ENCODE measurements at places on chromosomes 1 and 21.

DNA sequence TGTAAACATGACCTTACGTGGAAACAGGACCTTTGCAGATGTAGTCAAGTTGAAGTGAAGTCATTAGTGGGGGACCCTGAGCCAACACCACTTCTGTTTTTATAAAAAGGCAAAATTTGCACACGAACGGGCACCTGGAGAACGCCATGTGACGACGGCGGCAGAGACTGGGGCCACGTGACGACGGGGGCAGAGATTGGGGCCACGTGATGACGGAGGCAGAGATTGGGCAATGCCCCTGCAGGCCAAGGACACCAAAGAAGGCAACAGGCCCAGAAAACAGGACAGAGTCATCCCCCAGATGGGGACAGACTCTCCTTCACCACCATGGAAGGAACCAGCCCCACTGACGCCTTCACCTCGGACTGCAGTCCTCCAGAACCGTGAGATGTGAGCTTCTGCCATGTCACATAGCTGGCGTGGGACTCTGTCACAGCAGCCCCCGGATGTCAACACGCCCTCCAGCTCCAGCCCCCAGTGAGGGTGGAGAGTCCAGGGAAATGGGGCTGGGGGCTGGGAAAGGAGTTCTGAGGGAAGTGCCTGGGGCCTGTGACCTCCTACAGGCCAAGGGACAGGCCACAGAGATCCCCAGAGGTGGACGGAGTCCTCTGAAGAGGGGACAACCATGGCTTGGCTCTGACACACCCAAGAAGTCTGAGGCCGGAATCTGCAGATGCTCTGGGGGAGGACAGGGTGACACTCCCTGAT, 4.0 kb downstream of the KRTAP12-4 start:
- no peak overlapping the region for H3K27ac ChIP-seq
- peaks cover 16% of the 10 kb centered on the region for H3K4me1 ChIP-seq
- no peaks in the 10 kb centered on the region for H3K27me3 ChIP-seq
- no peak overlapping the region for H3K4me3 ChIP-seq

GRCh38 chr1:53617851-53618499, 121.0 kb downstream of the GLIS1 start:
- H3K27ac ChIP-seq: no peak overlapping the region
- no peaks in the 10 kb centered on the region for H3K4me1 ChIP-seq
- peaks cover 2% of the 10 kb centered on the region for H3K27me3 ChIP-seq
- no peak for DNase-seq

- peaks cover 26% of the 10 kb centered on the region for H3K27me3 ChIP-seq
- peak overlapping the region; percentile 72 for H3K27ac ChIP-seq
- H3K4me1 ChIP-seq: peaks cover 23% of the 10 kb centered on the region
- H3K4me3 ChIP-seq: peak overlapping the region; percentile 60
- DNase-seq: peak; percentile 71
Measured at GRCh38 chr1:145720878-145721671, 1.8 kb downstream of the CD160 start.

- no peak overlapping the region for H3K4me3 ChIP-seq
- no peak for DNase-seq
- H3K36me3 ChIP-seq: no peaks in the 10 kb centered on the region
- no peaks in the 10 kb centered on the region for H3K27me3 ChIP-seq
Measured at GRCh38 chr1:208782186-208782585, 538.0 kb upstream of the PLXNA2 start.

DNA sequence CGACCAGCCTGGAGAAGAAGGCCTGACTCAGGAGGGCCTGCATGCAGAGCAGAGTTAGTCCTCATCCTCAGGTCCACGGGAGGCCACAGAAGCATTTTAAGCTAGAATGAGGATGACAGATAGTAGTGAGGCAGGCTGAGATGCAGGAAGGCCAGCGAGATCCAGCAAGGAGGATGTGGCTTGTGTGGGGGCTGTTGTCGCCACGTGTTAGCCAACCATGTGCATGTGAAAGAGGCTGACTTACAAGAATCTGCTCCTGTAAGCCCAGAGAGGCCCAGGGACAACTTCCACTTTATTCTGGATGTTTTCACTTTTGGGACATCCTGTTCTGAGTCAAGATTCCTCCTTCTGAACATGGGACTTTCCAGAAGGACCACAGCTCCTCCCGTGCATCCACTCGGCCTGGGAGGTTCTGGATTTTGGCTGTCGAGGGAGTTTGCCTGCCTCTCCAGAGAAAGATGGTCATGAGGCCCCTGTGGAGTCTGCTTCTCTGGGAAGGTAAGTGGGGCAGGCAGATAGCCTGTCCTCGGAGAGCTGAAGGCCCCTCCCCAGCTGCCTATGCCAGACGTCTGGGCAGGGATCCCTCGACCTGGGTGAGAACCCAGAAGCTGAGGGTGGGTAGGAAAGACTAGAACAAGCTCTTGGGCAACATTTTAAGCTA, at the start of gene SLAMF8:
SLAMF8 (plus strand) TSS at position 433 of the 661 bp plus-strand sequence; CDS start at position 459, 26 bp downstream.
- peaks cover 22% of the 10 kb centered on the region for H3K36me3 ChIP-seq
- peak within 1 kb of the TSS; percentile 14 for H3K4me3 ChIP-seq
- H3K27me3 ChIP-seq: peaks cover 38% of the 10 kb centered on the region
- peak within 1 kb of the TSS; percentile 75 for H3K27ac ChIP-seq

DNA sequence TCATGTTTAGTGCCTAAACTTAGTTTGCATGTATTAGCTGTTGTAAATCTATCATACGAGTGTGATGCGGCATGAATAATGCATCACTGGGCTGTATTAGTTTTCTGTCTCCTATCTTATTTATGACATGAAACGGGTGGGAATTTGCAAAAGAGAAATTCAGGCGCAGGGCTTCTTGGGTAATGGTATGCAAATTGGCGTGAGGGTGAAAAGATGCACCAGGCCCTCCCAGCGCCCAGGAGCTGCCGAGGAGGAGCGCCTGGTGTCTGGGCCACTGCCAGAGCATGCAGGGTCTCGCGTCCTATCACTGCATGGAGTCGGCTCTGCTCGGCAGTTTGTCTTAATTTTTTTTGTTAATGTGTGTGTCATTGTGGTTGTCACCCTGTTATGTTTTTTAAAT, 82.9 kb upstream of the ACTL8 start:
- H3K36me3 ChIP-seq: no peaks in the 10 kb centered on the region
- H3K27me3 ChIP-seq: no peaks in the 10 kb centered on the region
- no peak for DNase-seq

DNA sequence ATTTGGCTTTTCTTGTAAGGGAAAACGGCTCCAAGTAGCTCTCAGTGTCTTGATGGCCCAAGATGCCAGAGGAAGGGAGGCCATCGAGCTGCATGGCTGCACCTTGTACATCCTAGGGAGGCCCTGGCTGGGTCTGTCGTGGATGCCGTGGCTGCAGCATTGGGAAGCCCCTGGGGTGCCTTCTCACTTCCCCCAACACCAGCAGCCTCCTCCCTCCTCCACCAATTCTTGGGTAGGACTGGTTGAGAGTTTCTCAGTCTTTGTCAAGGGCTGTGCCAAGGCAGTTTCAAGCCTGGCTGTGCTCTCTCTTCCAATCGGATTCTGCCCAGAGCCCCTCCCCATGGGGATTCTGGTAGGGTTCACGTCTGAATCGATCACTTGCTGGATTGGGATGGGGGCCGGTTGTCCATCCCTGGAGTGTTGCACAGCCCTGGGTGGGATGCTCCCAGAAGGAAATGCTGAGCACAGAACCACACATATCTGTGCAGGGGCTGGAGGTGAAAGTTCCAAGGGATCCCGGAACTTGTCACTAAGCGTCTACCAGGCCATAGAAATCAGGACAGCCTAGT, 14.0 kb upstream of the SPSB1 start:
- H3K36me3 ChIP-seq: peaks cover 10% of the 10 kb centered on the region
- no peak overlapping the region for H3K27ac ChIP-seq
- DNase-seq: no peak
- peaks cover 59% of the 10 kb centered on the region for H3K4me1 ChIP-seq
- H3K27me3 ChIP-seq: peaks cover 4% of the 10 kb centered on the region

DNA sequence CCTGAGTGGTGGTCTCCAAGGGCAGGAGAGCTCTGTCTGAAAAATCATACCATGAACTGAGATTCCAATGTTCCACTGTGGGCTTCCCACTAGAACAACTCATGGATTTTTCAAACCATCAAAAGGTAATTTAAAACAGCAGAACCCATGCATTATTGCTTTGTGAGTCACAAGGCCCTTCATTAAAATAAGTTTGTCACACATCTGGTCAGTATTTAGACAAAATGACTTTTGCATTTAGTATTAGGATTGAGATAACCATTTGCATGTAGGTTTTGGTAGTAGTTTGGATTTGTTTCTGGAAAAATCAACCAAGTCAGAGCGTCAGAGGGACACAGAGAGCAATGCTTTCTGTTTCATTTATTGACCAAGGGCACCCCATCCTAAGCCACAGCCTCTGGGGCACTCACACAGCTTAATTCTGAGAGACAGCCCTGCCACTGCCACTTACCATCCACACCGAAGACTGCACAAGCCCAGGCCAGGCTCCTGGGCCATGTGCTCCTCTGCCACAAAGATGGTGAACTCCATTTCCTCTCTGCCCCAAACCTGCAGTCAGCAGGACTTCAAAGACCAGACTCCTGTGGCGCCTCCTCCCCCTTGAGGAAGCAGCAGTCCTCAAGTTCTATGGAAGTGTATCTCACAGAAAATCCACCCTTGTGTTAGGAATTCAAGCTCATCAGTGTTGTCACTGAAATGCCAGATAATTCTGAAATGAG, 132.6 kb upstream of the DUSP10 start:
- H3K4me3 ChIP-seq: no peak overlapping the region
- H3K4me1 ChIP-seq: peaks cover 8% of the 10 kb centered on the region
- H3K36me3 ChIP-seq: no peaks in the 10 kb centered on the region

DNA sequence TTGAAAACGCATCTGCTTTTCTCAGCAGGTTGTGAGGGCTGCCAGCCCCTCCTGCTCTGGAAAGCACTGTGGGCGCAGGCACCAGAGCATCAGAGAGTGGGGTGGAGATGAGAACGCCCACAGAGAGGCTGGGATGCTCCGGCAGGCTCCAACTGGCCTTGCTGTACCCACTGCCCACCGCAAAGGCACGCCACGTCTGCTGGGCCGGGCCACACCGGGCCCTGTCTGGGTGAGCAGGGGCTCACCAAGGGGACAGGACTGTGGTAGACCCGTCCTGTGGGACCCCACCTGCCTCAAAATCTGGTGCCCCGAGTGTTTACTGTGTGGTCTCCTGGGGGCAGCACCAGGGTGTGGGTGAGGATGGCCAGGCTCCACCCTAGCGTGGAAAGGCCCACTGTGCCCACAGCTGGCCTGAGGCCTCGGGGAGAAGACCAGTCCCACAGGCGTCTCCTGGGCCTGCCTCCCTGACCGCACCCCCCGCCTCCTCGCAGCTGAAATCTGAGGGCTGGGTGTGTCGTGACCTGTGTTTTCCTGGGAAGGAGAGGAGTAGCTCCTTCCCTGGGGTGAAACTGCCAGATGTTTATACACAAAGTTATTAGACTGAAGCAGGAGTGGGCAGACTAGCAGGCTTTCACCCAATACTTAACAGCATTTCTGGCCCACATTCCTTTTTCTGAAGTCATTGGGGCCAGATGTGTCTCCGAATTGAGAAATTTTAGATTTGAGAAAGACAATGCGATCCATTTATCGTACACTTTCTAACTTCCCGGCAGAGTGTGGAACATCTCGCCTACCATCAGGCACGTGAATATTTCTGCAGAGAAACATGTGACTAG, 53.8 kb downstream of the STUM start:
- H3K4me3 ChIP-seq: no peak overlapping the region
- H3K27me3 ChIP-seq: peaks cover 11% of the 10 kb centered on the region
- no peaks in the 10 kb centered on the region for H3K36me3 ChIP-seq
- peaks cover 2% of the 10 kb centered on the region for H3K4me1 ChIP-seq

DNA sequence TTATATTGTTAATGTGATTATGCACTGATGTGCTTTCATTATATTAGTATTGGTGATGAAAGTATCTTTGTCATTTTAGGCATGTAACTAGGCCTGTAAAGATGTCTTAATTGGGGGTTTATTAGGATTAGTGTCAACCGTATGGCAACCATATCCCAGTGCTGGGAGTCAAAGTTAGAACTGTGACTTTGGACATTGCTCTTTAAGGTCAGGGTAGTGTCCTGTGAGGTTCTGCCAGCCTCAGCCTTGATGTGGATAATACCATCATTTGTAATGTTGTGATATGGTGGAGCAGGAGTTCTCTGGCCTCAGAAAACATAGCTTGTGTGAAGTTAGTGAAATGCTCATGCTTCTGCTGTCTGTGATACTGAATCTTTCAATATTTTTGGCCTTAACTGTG, 59.4 kb downstream of the LAMC1 start:
- H3K27ac ChIP-seq: no peak overlapping the region
- no peaks in the 10 kb centered on the region for H3K36me3 ChIP-seq
- H3K4me1 ChIP-seq: no peaks in the 10 kb centered on the region
- peaks cover 10% of the 10 kb centered on the region for H3K27me3 ChIP-seq
- no peak overlapping the region for H3K4me3 ChIP-seq

DNA sequence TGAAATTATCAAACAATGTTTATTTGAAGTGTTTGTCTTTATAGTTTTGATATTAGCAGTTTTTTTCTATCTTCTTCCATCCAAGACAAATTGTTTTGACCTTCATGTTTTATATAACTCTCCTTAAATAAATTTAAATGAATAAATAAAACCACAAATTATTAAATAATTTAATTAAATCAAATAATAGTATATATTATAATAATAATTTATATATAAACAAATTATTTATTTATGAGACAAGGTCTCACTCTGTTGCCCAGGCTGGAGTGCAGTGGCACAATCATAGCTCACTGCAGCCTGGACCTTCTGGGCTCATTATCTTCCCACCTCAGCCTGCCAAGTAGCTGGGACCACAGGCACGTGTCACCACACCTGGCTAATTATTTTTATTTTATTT, 12.4 kb upstream of the PWP2 start:
- H3K4me1 ChIP-seq: peaks cover 10% of the 10 kb centered on the region
- H3K4me3 ChIP-seq: no peak overlapping the region
- H3K27ac ChIP-seq: no peak overlapping the region
- no peak for DNase-seq
- H3K36me3 ChIP-seq: peaks cover 28% of the 10 kb centered on the region

DNA sequence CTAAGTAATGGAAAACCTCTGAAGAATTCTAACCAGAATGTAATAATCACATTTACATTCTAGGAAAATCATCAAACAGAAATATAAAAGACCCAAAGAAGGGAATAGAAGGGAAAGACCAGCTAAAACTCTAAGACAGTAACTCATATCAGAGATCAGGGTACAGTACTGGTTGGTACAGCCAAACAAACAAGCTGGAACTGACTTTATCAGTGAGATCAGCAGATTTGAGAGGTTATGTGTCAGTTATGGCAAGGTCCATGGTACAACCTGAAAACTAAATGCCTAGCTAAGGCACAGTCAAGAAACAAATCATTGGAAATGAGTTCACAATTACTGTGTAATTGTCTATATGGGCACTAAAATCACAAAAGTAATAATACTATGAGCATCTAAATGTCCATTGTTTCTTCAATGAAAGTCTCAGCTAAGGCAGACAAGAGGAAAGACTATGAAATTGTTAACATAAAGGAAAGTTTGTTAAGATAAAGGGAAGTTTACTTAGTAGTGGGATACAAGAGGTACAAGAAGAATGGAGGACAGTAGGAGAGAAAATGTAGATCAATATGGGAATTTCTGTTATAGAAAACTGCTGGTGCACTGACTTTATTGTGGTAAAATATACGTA, 75.8 kb downstream of the TRIM33 start:
- no peak for DNase-seq
- H3K4me3 ChIP-seq: no peak overlapping the region
- H3K4me1 ChIP-seq: peaks cover 18% of the 10 kb centered on the region
- H3K27me3 ChIP-seq: no peaks in the 10 kb centered on the region
- H3K27ac ChIP-seq: no peak overlapping the region

- DNase-seq: peak; percentile 85
- peaks cover 71% of the 10 kb centered on the region for H3K4me1 ChIP-seq
- peaks cover 41% of the 10 kb centered on the region for H3K36me3 ChIP-seq
- H3K27ac ChIP-seq: peak overlapping the region; percentile 54
Measured at GRCh38 chr1:167454894-167455785, 63.2 kb downstream of the CD247 start.

GRCh38 chr1:42735056-42735455, 5.0 kb downstream of the CLDN19 start:
- no peaks in the 10 kb centered on the region for H3K27me3 ChIP-seq
- DNase-seq: no peak
- H3K4me3 ChIP-seq: no peak overlapping the region
- peaks cover 13% of the 10 kb centered on the region for H3K4me1 ChIP-seq
- H3K36me3 ChIP-seq: no peaks in the 10 kb centered on the region
- no peak overlapping the region for H3K27ac ChIP-seq
